ENCODE measurements at places on chromosomes 7 and 10.

DNA sequence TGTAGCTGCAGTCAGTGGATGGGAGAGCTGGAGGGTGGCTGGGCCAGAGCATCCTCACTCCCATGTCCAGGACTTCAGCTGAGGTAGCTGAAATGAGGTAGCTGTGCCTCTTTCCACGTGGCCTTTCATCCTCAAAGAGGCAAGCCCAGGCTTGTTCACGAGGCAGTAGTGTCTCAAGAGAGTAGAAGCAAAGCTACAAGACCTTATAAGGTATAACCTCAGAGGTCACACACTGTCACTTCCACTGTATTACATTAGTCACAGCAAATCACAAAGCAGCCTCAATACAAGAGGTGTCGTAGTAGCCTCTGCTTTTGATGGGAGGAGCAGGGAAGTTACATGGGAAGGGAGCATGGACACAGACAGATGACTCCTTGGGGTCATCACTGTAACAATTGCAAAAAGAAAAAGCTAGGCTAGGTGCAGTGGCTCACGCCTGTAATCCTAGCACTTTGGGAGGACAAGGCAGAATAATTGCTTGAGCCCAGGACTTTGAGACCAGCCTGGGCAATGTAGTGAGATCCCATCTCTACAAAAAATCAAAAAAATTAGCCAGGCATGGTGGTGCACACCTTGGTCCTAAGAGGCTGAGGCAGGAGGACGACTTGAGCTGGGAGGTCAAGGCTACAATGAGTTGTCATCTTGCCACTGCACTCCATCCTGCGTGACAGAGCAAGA is 97.5 kb downstream of the SKIDA1 start:
- DNase-seq = no peak

- no peak for DNase-seq
Observed at GRCh38 chr7:21887353-21887752, 58.3 kb downstream of the CDCA7L start.

- DNase-seq = no peak
Observed at GRCh38 chr10:36096576-36096975, 454.5 kb upstream of the FZD8 start.

DNA sequence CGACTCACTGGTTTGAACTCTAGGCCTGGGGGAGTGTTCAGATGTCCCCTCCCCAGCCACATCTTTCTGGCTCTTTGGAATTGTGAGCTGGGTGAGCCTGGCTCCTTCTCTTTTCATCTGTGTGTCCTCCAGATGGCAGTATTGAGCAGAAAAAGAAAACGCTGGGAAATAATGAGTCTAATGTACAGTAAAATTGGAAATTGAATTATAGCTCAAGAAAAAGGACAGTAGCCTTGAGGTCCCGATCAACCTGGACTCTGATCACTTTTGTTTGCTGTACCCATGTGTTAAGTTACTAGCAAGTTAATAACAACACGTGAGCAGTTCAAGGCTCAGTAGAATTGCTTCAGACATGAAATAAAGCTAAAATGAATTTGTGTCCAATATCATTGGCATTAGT is 77.9 kb downstream of the SNX10 start:
- no peak for DNase-seq

GRCh38 chr10:52756295-52756694 is 16.3 kb downstream of the MBL2 start:
- no peak for DNase-seq

DNA sequence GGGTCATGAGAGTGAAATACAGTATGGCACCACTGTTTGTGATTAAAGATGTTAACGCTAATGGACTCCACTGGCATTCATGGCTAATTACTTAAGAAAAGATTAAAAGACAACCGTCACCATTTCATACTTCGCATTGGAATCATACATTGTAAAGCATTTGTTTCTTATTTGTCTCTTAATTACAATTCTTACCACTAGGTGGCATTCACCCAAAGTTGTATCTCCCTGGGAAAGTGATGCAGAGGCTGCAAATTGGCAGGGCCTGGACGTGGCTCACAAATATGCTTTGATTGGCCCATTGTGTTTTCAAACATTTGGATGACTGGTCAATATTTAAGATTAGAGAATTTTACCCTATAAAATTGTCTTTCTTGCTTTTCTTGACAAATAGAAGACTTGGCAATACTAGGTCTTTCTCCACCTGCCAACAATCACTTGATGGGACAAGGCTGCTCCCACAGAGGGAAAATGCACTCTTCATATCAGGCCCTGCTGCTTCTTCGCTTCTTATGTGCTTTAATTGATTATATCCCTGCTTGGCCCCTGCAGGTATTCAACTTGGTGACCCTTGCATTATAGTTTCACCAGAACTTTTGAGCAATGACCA is 72.1 kb upstream of the STARD3NL start:
- no peak for DNase-seq

- DNase-seq = no peak
Observed at GRCh38 chr7:2699289-2699620, 11.3 kb downstream of the AMZ1 start.

- DNase-seq = no peak
Observed at GRCh38 chr10:132867801-132868644, 74.3 kb downstream of the CFAP46 start.

DNA sequence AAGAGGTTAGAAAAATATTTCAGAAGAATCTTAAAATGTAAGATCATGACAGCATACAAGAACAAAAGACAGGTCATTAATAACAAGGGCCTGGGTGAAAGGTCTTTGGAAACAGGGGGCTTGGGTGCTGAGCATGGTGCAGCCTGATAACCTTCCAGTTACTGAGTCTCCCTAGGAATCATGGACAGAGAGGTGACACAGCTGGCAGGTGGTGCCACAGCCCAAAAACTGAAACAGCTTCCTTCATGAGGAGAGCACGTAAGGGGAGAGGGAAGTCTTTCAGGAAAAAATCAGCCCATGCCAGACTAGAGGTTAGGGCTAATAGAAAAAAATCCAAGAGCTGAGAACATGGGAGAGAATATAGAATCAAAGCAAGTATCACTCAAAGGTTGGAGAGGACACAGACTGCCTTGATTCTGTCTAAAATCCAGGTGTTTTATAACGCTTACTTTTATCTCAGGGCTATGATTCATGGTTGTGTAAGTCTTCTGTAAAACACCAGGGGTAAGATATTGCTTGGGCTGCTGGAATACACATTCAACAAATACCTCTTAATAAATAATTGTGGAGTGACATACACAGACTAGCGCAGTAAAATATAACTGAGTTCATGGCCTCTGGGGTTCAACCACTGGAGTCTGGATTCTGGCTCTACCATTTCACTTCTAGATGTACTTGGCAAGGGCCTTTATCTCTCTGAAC is 88.1 kb downstream of the SEMA3C start:
- no peak for DNase-seq

DNA sequence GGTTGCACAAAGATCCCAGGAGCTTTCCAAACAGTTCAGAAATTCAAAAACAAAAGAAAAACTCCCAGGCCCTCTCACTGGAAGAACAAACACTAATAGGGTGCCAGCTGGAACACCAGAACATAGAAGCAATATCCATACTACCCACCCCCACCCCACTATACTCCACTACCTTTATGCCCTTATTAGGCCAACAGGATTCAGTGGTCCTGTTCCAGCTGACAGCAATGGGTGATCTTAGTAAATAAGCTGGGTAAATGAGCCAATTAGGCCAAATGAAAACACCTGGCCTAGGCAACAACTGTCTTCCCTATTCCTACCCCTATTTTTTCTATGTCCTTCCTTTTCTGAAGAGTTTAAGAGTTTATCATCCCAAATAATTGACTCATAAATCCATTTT is 11.7 kb downstream of the NOC3L start:
- no peak for DNase-seq

GRCh38 chr7:1461646-1462375 is 2.5 kb upstream of the MICALL2 start:
- DNase-seq = no peak

DNA sequence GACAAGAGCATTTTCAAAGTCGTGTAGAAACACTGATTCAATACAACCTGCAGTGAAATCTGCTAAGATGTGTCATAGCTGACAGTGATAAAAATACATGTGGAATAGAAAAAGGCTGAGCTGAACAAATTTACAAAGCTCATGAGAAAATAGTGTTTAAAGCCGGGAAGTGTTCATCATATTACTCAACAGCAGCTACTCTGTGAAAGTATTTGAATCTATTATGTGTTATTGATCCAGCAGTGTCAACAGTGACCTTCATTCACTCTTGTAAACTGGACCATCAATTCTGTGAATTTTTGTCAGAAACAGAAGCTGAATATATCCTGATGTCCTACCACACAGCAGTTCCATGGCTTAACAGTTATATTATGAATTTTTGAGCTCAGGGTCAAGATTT is 11.6 kb downstream of the DYDC1 start:
- DNase-seq = no peak

- DNase-seq = no peak
Observed at GRCh38 chr10:36063396-36063795, 421.3 kb upstream of the FZD8 start.

- no peak for DNase-seq
Observed at GRCh38 chr7:50377356-50377755, 72.8 kb downstream of the FIGNL1 start.

- DNase-seq = no peak
Observed at GRCh38 chr7:102431617-102432298, 1.6 kb upstream of the ORAI2 start.

DNA sequence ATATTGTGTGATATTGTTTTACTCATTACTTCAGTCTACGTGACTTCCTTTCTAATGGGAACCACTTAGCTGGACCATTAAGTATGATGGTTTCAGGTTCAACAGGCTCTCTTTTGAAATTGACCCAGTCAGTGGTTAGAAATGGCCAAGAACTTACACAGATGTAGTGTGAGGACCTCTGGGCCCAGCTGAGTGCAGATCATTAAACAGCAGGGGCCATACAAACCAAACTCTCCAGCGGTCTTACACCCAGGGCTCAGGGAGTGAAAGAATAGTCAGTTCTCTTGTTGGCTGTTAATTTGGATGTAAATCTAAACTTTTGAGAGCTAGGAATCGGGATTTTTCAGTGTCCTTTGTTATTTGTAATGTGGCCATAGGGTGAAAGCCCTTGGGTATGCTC is 107.3 kb downstream of the CELF2 start:
- DNase-seq = no peak

- no peak for DNase-seq
Observed at GRCh38 chr7:123183431-123183830, 16.3 kb downstream of the SLC13A1 start.

GRCh38 chr7:20598459-20599309 is 16.8 kb upstream of the ABCB5 start:
- no peak for DNase-seq

- no peak for DNase-seq
Observed at GRCh38 chr7:73451780-73452398, 18.3 kb downstream of the FZD9 start.

- DNase-seq = no peak
Observed at GRCh38 chr10:5611899-5612680, 54.3 kb downstream of the ASB13 start.

DNA sequence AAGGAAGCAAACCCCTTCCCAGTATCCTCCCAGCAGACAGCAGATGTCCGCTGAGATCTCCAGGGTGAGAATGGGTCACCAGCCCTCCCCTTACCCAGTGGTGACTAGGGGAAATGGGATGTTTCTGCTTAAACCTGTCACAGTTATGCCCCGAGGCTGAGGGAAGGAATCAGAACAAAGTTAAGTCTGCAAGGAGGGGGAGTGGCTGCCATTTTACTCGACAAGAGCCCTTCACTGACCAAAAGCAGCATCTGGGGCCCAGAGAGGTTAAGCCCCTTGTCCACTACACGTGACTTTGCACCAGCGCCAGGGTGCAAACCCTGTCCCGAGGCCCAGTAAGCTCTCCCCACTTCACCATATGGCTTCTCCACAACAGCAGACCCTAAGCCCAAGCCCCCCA is 4.6 kb upstream of the NANOS1 start:
- no peak for DNase-seq
